GM19239 (cell line): ENCODE measurements at places on chromosomes 12 and 14.

DNA sequence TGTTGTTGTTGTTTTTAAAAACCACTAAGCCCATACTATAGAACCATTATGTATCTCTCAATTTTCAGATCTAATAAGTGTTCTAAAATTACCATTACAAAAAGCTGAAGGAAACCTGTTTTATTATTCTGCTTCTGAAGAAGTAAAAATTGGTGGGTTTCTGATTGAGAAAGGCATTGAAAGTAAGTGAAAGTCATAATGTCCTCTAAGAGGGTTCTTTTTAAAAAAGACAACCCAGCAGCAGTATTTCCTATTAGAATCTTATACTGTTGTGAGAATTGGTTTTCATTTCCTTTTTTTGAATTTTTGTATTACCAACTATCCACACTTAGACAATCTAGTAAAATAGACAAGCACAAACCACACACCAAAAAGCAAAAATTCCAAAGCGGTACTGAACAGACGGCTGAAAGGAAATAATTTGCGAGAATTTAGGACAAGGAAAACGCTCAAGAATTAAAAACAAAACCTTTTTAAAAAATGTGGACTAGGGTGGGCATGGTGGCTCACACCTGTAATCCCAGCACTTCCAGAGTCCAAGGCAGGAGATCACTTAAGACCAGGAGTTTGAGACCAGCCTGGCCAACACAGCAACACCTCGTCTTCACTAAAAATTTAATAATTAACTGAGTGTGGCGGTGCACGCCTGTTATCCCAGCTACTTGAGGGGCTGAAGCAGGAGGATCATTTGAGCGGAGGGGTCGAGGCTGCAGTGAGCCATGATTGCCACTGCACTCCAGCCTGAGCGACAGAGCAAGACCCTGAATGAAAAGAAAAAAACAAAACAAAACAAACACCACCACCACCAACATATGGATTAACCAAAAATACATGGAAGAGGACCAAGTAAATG lies 66.7 kb upstream of the AP4S1 start:
- no peak for DNase-seq

DNA sequence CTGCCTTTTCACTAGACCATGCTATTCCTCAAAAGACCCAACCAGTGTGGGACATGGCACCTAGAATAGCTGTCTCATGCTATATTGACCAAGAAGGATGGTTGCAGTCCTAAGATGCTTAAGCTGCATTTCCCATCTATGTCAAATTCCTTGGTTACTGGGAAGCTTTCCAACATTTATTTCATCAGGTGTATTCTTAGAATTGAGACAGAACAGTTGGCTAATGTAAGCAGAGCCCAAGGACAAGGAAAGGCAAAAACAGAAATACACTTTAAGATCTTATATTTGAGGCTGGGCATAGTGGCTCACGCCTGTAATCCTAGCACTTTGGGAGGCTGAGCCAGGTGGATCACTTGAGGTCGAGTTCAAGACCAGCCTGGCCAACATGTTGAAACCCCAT lies 24.7 kb downstream of the ARG2 start:
- DNase-seq, result no peak

DNA sequence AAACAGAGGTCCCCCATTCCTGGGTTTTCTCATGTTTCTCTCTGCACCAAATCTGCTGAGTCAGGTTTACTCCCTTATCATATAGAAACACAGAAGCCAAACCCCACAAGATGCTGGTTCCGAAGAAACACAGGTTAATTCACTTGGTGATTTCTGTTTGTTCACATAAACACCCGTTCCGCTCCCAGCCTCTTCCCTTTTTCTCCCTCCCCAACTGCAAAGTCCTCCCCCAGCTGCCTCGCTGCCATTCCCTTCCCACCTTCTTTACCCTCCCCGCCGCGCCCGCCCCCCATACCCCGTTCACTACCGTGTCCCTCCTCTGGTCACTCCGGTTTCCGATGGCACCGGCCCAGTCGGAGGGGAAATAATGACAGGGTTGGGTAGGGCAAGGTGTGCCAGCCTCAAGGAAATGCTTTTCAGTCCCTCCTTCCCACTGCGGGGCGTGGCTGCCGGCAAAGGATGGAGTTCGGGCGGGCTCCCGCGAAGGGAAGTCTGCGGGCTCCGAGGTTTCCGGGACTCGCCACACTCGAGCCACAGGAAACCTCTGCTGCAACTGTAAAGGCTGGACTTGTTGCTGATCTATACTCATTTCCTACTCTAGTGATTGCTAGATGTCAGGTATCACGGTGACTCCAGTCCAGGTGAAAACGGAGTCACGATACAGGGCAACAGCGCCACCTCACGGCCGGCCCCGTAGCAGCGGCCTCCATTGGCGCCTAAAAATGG lies at the start of gene STYK1:
Gene STYK1 (minus strand): TSS at position 394 of the 726 bp plus-strand sequence. CDS start 39,434 bp downstream, outside the sequence.
- peak; percentile 34 for DNase-seq

- DNase-seq, result no peak
Measured at GRCh38 chr14:77051116-77051515, 22.6 kb upstream of the IRF2BPL start.

DNA sequence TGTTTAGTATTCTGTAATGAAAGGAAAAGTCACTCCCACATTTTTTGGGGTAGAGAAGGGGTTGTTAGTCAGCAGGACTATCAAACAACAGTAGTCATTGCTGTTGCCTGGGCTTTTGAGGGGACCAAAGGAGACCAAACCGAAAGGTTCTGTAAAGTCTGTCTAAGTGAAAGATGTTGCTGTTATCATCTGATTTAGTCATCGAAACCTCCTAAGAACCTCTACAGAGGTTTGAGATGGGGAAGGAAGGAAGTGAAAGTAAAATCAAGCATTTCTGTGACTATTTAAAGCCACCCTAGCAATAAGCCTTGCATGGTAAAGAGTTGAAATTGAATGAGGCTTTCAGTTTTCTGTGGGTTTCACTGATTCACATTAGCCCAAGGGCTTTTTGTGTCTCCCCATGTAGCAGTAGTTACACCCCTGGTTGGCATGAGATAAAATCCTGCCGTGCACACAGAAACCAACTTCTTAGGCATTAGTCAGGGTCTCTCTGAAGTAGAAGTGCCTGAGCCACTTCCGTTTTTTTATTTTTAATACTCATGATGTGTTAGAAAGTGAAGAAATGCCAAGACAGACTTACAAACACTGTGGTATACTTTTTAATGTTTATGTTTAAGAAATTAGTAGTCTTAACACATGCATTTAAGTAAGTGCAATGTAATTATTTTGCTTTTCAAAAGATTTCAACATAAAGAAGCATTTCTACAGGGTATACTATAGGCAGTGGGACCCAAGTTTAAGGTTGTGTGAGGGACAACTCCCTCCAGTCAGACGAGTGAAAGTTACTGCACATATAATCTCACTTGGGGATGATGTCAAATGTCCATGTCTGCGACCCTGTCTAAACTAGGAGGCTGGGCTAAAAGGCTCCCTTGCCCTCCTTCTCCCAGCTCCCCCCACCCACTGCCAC lies 50.4 kb downstream of the DYRK2 start:
- peak; percentile 50 for DNase-seq

- DNase-seq, result no peak
Measured at GRCh38 chr14:54343272-54344121, 53.3 kb upstream of the CDKN3 start.

DNA sequence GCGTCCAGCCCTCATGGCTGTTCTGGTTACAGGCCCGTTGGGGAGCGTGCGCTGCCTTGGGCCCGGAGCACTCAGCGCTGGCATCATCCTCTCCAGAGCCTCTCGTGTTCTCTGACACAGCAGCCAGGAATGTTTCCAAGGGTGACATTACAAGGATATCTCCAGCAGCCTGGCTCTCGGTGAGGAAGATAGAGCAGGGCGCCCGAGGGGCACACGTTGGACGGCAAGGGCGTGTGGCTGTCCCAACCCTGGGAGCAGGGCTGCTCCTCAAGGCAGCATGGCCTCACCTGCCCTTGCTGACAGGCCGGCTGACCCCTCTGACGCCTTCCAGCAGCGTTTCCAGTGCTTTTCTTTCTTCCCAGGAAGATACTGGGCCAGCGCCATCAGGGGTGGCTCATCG lies 14.4 kb downstream of the LRCOL1 start:
- DNase-seq, result no peak

DNA sequence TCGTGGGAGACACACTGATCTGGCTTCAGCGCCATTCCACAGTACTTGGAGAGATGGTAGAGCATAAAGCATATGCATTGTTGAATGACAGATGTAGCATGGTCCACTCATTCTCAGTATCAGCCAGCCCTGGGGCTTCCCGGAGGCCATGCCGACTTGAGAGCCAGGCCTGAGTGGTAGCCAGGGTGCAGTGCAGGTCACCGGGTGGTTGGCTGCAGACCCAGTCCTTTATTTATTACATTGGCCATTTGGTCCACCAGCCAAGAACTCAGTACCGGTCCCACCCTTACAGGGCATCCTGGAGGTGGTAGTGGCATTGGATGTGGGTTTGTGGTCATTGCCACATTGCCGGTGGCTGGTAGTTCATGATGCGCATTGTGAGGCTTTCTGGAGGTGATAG lies 121.6 kb upstream of the RTL1 start:
- no peak for DNase-seq

GRCh38 chr12:110080410-110080809 lies 32.1 kb upstream of the C12orf76 start:
- no peak for DNase-seq

DNA sequence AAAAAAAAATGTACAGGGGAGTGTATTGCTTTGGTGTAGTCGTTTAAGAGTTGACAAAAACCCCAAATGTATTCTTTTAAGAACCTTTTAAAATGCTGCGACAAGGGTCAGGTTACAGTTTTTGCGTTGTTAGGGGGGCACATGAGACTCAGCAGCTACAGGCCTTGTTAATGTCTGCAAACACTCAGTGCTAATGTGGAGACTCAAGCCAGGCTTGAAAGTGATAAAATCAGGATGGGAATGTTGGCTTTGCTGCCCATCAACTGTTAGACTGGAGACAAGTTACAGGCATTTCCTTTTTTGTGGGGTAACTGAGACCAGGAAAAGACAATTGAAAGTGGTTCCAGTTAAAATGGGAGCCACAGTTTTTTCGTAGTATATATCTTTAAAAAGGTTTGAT lies 84.8 kb downstream of the PRKCH start:
- no peak for DNase-seq

DNA sequence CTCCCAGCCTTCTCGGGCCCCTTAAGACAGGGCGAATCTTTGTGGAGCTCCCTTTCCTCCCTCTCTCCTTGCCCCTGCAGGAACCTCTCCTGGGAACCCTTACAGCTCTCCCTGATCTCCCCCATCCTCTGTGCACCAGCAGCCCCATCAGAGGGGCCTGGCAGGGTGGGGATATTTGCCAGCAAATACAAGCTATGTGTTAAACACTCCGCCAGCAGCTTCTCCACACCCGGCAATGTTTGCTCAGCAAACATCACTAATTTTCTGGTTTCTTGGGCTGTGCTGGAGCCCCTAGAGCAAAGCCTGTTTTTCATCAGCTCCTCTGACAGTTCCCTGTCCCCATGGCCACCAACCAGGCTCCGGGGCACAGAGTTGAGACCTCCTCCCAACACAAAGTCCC lies 147.5 kb upstream of the LHX5 start:
- DNase-seq, result no peak

DNA sequence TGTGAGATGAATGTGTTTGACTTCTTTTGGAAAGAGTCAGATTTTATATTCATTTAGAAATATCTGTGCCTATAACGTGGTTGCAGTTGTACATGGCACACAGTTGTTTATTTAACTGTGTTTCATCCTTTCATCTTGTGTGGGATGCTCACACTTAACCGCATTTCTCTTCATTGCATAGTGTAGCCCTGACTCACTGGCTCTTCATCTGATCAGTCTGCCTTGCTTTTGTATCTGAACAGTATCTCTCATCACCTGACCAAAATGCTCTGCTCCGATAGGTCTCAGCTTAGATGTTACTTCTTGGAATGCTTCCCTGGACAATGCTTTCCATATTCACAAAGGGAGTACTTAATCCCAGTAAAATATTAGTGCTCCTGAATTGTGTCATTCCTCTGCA lies 83.4 kb downstream of the PDE3A start:
- DNase-seq, result no peak

DNA sequence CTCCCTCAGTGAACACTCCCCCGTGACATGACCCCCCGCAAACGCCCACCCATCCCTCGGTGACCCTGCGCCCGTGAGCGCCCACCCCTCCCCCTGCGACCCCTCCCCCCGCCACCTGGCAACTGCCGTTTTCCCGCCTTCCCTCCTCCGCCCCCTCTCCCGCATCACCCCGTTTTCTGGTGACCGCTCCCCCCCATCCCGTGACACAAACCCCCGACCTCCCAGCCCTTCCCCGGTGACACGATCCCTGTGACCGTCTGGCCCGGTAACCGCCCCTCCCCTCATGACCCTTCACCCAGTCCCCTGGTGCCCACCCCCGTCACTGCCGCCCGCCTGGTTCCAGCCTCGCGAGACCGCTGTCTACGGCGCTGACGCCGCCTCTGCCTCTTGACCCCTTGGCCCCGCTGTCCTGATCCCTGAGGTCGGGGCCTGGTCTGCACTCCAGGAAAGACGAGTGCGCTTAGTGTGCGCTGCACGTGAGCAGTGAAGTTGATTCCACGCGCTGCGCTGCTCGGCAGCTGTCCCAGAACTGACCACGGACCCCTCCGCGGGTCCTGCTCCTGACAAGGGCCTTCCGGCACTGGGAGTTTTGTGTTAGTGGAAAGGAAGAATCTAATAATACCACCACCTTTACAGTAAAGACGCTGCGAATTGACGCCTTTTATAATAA lies 59.4 kb downstream of the DDX51 start:
- DNase-seq, result peak; percentile 60

DNA sequence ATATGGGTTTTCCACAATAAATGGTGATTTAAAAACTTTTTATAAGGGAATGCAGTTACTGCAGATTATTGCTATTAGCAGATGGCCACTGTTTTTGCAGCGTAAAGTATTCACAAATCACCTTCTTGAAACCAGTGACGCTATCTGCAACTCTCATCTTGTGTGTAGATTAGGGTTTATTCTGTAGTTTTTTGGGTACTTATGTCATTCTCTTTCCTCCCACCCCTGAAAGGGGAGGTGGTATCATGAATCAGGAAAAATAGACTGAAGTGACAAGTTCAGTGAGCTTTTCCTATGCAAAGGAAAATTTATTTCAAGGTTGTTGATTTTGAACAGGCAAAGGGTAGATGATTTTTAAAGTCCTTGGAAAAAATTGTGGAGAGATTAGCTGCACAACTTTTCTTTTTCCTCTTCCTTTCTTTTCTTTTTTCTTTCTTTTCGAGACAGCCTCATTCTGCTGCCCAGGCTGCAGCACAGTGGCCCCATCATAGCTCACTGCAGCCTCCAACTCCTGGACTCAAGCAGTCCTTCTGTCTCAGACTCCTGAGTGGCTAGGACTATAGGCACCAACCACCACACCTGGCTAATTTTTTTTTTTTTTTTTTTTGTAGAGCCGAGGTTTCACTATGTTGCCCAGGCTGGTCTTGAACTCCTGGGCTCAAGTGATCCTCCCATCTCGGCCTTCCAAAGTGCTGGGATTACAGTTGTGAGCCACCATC lies 1.6 kb downstream of the FRS2 start:
- DNase-seq, result no peak
